ENCODE measurements at places on chromosomes 12 and 14.

DNA sequence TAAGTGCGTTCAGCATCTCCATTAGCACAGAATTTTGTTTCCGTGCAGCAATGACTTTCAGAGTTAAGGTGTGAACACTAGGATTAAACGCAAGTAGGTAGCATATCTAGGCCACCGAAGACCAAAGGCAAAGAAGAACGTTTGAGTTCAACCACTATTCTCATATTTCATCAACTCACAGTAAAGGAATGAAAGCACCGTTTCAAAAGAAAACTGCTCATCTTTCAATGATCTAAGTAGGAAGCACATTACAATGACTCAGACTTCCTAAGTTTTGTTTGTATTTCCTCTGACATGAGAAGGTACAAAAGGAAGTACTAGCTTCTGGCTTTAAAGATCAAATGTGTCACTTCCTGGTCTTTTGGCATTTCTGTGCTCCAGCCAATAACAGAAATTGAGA lies 57.6 kb downstream of the ACADS start:
- no peak for DNase-seq

DNA sequence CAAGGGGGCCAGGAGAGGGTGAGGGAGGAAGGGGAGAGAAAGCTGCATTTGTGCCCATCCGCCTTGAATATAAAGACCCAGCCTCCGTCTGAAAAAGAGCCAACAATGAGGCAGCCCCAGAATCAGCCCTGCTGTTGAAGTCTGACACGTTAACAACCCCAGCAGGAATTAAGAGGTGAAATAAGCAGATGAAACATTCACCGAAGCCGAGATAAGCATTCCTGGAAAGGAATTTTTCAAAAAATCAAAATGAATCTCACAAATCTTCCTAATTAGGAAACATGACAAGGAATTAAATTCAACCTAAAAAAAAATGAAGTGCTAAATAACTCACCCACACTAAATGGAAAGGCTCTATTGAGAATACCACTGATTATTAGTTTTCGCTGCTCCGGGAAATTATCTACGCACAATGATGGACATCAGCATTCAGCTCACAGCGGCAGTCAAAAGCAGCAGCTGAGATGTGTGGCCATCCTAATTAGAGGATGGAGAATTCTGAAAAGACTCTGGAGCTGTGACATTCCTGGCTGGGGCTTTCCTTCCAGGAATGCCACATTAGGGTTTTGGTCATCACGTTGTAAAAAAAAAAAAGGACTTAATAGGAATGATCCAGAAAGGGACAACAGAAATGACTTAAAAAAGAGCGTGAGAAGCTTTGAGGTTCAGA lies 8.2 kb upstream of the PARP11 start:
- DNase-seq, result no peak

DNA sequence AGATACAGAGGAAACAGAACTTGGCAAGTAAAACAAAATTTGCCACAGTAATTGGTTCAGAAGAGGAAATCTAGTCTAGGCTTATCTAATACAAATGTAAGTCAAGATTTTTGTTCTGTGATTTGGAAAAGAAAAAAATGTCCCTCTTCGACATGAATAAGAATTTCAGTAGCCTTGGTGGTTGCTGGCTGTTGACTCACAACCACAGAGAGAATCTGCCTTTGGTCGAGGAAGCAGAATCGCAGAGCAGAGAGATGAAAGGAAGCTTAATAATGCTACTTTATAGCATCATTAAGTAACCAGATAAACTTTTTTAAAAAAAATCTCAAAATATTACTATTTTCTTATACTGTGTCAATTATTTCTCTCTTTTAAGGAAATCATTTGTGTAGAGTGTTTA lies 1096.6 kb downstream of the FLRT2 start:
- no peak for DNase-seq

DNA sequence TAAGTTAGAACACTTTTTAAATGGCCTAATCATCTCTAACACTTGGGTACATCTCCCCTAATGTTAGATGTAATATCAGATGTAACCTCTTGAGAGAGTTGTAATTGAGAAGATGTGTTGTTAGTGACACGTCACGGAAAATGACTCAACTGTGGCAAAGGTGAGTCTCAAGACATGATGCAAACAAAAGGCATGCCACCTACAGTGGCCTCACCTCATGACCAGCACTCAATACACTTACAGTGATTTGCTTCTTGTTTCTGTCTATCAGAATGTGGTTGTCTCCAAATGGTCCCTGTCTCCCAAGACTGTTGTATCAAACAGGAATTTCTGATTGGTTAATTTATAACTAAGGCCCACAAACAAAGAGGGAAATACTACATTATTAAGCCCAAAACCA lies 91.2 kb downstream of the SLC25A21 start:
- DNase-seq, result no peak

DNA sequence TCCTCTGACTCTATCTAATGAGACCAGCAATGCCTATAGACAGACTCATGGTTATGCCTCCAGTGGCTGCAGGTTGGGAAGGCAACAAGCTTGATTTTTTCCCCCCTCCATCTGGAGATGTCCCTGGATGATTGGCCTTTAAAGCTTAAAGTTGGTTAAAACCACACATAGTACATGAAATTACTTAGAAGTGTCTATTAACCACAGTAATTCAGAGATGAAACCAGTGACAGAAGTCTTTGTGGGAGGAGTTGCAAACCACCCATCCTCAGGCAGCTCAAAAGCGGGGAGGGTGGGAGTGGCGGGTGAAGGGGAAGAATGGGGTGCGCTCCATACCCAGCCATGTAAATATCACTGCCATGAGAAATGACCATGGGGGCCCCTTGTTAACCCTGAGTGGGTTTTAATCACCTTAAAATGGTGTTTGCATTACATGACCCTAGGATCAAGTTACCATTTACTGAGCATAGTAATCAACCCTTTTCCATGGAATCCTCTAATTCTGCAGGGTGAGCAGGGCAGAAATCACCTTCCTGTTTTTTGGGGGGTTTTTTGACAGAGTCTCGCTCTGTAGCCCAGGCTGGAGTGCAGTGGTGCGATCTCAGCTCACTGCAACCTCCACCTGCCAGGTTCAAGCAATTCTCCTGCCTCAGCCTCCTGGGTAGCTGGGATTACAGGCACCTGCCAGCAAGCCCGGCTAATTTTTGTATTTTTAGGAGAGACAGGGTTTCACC lies 133.5 kb downstream of the FOXN3 start:
- no peak for DNase-seq

- DNase-seq, result no peak
These were observed 1.5 kb downstream of the FRMD6 start for GRCh38 chr14:51653079-51653774.

GRCh38 chr14:99093532-99094517 lies 178.2 kb downstream of the BCL11B start:
- DNase-seq, result no peak

GRCh38 chr14:103105580-103106150 lies 11.1 kb downstream of the EXOC3L4 start:
- no peak for DNase-seq

DNA sequence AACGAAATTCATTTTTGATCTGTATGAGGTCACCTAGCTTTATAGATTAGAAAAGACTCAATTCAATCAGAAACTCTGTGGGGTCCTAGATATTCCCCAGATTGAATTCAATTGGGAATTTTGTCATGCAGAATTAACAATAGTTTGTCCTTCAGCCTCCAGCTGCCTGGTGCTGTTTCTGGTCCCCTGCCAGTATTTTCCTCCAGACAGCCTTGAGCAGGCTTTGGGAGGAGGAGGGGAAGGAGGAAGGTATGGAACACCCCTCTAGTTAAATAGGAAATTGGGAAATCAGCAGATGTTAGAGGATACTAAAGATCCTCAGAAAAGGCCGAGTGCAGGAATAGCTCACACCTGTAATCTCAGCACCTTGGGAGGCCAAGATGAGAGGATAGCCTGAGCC lies 10.6 kb downstream of the GRIP1 start:
- no peak for DNase-seq

DNA sequence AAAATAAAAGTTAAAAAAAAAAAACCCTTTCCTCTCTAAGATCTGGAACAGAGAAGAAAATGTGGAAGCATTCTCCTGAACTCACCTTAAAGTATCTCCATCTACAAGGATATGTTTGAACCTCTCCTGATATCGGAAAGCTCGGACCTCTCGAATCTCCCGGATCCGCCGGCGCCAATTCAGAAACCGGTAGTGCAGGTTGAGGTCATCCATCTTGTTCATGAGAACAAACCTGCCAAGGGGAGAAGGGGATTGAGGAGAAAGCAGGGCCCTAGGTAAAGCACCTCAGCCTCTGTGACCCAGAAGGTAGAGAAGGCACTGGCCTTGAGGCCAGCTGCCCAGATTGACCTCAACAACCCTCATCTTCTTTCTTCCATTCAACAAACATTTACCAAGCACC lies 2.2 kb downstream of the SPRYD3 start:
- DNase-seq, result no peak

GRCh38 chr14:99548871-99549515 lies 55.0 kb downstream of the CCDC85C start:
- no peak for DNase-seq

All from GM12864 (cell line).